ENCODE measurements at places on chromosomes 1 and 21.
A peak's percentile ranks its signal among the peaks of the same experiment; 100 is the strongest.

DNA sequence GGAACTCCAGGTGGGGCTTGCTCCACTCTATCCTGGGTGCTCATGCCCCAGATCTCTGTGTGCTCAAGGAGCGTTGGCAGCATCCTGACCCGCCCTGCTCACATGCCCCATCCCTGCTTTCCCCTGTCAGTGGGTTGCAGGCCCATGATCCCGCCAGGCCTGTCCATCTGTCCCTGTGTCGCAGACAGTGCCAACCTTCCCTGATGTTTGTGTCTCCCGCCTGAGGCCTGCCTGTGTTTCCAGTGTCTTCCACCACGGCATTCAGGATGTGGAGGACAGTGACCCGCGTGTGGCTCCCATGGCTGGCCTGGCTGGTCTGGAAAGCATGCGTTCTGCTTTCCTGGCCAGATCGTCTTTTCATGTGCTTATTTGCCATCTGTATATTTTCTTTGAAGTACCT, 82.9 kb downstream of the PCBP3 start:
- DNase-seq = no peak

GRCh38 chr1:245673881-245674414, 519.2 kb downstream of the KIF26B start:
- DNase-seq = peak; percentile 55

- DNase-seq = no peak
Measured at GRCh38 chr1:115668579-115668978, 26.8 kb downstream of the VANGL1 start.

- DNase-seq = no peak
Measured at GRCh38 chr1:24643363-24644099, 429 bp downstream of the SRRM1 start.

- DNase-seq = no peak
Measured at GRCh38 chr1:96552451-96552850, 169.1 kb upstream of the PTBP2 start.

- no peak for DNase-seq
Measured at GRCh38 chr1:29984166-29984861, 739.1 kb downstream of the MATN1 start.

DNA sequence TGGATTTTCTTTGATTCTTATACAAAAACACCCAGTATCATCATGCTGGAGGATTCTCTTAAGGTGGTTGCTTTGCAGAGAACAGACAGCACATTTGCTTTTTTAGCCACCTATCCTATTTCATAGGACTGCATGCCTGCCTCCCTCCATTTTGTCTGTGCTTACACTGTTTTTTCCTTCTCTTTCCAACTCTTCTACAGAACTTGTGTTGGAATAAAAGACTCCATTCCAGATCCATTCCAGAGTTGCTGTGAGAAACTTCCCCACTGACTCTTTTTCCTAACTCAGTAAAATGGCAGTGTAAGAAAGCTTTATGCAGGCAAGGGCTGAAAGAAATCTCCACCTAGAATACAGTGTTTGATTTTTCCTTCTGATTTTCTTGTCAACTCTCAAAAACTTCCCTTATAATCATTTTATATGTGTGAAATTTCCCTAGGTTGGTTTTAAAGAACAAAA, 5.2 kb upstream of the ARID1A start:
- DNase-seq = no peak

DNA sequence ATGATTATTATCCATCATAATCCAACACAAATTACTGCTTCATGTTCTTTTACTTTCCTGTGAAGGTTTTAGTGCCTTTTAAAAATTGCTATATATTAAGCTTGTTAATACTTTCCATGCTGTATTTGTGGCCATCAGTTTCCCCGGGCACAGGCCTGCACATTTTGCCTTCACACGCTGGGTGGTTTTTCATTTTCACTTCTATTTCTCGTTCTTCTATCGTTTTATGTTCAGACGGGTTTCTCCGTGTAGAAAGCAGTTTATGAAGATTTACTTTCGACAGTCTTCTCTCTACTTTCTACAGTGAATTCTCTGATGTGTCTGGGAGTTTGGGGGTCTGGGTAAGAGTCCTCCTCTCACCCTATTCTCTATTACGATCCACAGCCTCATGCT, 9.5 kb downstream of the RUNX3 start:
- DNase-seq = no peak
